Brain (organoid and tissue), 16 donors: ENCODE measurements at places on chromosomes 1 and 21.

DNA sequence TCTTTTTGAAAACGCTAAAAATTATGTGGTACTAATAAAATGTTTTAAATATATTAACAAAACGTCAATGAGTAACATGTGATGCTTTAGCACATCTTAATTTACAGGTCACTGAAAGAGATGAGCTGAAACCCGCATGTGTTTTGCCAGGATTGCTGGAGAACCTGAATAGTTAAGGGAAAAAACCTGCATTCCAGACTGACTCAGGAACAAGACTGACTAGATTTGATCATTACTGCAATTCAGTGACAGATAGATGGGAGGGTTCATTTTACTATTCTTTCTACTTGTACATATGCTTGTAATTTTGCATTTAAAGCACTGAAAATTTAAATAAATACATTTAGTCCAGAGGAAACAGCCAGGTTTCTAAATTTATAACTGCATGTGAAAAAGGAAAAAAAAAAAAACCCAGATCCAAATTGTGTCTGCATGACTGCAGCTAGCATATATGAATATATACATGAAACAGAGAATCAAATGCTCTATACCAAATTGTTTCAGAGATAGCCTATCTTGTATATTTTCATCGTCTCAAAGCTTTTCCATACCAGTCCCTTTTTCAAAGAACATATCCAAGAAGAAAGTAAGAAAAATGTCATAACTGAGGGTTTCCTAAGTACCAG, 71.7 kb downstream of the APP start:
- no peak for DNase-seq

DNA sequence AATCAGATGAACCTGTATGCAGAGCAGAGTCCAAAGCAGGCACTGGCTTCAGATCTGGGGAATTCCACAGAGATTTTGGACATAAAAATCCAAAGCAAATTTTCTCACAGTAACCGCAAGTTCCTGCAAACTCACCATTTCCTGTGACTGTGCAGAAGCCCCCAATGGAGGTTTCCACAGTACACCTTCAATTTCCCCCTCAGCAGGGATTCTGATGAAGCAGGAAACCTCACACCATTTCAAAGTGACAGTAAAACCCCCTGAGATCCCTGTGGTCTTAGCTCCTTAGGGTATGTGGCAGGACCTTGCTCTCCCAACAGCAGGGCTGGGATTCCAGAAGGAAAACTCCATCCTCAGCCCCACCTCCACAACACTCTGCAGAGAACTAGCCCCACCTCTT, 6.0 kb upstream of the TGFBR3 start:
- no peak for DNase-seq

DNA sequence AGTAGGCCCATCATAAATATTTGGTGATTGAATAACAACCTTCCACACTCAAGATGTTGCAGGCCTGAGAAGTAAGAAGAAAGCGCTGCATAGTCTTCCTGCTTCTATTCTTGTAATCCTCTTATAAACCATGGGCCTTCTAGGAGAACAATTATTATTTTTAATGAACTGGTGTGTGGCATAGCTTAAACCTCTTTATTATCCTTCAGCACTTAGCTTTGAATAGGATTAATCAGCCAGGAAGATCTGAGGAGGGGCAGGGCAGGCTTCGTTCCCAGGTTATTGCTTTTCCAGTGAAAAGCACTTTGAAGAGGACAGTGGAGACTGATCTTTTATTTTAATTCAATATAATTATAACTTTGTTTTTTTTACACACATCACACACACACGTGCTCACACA, 42.3 kb downstream of the KIF26B start:
- peak; percentile 59 for DNase-seq

GRCh38 chr1:192485692-192486436, 89.7 kb upstream of the RGS1 start:
- DNase-seq: no peak

DNA sequence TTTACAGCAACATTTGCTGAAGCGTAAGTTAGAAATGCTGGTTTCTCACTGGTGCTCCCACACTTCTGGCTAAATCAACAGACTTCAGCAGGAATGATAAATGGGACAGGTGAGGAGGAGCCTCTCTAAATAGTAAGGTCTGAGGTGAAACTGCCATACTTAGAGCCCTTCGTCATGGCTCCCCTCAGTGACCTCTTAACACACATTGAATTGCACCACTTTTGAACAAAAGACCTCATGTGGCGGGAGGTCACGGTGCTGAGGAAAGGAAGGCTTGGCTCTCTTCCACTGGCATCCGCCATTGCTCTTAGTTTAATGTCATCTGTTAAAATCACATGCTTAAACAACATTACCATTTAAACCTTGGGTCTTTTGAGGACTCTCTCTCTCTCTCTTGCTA, 3.4 kb downstream of the MAP3K7CL start:
- no peak for DNase-seq

GRCh38 chr1:176462674-176463378, at the start of gene PAPPA2:
Gene PAPPA2 (plus strand): TSS chr1:176463175. CDS start chr1:176556323, 93,148 bp downstream.
- DNase-seq: no peak

DNA sequence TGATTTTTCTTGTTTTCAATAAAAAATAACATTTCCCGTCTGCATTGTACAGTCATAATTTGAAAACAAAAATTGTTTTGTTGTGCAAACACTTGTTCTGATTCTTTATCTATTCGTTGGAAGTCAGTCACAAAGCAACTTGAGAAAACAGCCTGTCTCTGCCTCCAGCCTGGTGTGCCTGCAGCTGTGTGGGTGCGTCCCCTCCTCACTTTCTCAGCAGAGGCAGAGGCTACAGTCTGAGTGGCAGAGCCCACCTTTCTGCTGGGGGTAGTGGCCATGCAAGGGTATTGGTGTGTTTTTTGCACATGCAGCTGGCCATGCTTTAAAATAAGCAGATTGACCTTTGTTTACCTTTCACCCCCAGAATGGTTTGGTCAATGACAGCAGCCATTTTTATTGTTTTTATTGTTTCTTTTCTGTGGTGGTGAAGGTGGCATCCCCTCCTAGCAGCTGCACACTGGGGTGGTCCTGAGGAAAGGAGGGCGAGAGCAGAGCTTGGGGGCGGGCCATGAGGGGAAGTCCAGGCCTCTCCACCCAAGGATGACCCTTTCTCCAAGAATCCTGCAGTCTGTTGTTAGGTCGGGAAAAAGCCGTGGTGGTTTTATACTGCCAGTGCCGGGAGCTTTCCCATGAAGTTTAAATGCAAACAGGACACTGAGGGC, 159.6 kb downstream of the PCBP3 start:
- DNase-seq: no peak

GRCh38 chr1:236457775-236458174, 63.7 kb downstream of the EDARADD start:
- no peak for DNase-seq

DNA sequence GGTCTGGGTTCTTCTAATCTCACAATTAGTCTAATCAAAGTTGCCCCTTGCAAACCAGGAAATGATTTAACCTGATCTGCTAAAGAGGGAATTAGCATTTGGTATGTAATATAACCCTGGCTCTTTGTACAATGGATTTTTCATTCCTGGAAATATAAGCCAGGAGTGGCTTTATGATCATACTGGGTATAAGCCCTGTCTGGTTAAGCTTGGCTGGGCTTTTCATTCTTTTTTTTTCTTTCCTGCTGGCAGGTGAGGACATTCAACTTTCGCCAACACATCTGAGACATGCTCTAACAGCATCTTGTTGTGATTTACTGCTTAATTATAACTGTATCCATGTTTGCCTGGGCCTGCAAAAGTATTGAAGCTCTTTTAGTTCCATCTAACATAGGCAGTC, 20.4 kb upstream of the SDE2 start:
- no peak for DNase-seq

- no peak for DNase-seq
Measured at GRCh38 chr21:46180778-46181391, 3.4 kb downstream of the SPATC1L start.

DNA sequence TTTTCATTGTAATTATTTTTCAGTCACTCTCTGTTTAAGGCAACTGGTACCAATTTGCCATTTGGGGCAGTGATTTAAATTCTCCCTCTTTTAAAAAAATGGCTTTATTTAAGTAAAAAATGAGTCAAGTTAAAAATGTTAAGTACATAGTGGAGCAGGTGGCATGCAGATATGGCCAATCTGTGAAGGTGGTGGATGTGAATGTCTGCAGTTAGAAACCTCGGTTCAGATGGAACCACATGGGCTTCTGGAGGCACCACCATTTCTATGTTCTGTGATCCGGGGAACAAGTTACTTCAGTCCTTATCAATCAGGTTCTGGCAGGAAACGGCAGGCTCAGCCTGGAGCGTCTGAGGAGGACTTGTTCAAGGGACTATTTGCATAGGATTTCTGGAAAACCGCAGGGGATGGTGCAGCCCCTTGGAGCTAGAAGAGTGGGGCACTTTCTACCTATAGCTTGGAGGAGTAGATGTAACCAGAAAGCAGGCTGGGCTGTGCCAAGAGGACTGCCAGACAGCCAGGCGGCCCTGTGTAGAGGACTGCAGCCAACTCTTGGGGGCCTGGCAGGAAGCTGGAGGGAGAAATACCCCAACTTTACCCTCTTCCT, 12.3 kb downstream of the IGSF21 start:
- DNase-seq: no peak

- no peak for DNase-seq
Measured at GRCh38 chr1:103087256-103087655, 21.1 kb downstream of the COL11A1 start.

GRCh38 chr1:217062586-217062985, 339.4 kb upstream of the ESRRG start:
- no peak for DNase-seq

GRCh38 chr1:178746345-178746744, 21.3 kb downstream of the RALGPS2 start:
- no peak for DNase-seq

GRCh38 chr1:3213730-3214129, 144.7 kb downstream of the PRDM16 start:
- DNase-seq: no peak

DNA sequence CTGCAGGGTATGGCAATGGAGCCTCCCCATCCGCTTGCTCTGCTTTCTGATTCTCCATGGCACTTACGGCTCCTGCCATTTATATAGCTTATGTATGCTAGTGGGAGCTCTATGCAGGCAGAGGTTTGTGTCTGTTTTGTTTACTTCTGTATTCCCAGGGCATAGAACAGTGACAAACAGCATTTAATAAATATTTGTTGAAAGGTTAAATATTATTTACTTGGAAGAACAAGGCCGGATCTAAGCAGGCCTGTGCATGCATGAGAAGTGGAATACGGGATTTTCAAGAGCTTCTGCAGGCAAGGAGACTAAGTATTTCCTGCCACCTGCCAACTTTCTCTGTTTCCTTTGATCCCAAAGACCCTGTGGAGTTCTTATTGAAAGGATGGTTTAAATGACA, 90.7 kb downstream of the XCL2 start:
- no peak for DNase-seq

GRCh38 chr1:225462429-225462713, 34.5 kb upstream of the LBR start:
- no peak for DNase-seq

GRCh38 chr1:185601189-185601588, 133.0 kb upstream of the HMCN1 start:
- no peak for DNase-seq

- no peak for DNase-seq
Measured at GRCh38 chr1:155012776-155013602, 10.4 kb downstream of the ZBTB7B start.

DNA sequence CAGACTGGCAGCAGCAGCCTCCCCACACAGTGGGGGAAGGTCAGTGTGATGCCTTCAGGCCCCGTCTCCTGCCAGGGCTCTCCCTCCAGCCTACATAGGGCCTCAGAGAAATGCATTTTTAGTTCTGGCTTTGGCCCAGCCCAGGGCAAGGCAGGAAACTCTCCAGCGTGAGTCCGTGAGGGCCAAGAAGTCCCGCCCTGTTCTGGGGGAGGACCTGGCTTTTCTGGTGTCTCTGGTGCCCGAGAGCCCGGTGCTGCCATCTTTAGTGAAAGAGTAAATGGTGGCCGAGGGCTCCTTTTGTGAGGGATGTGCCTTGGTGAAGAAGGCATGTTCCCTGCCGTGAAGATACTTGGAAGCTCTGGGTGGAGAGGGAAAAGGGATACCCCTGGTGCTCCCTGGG, 14.8 kb upstream of the DIP2A start:
- no peak for DNase-seq

DNA sequence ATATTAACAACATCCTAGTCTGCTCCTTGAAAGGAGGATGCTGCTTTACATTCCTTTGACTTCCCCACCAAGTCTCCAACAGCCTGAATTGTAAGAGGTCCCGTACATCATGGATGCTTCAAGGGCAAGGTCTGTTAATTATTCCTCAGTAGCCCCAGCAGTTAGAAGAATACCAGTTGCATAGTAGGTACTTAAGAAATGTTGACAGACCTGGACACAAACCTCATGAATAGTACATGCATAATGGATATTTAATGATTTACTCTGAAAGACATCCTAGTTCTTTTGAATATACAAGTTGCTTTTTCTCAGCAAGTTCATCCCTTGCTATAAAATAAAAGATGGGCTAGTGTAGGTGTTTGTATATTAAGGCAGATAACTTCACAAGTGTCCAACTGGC, 112.1 kb upstream of the DPYD start:
- DNase-seq: no peak

DNA sequence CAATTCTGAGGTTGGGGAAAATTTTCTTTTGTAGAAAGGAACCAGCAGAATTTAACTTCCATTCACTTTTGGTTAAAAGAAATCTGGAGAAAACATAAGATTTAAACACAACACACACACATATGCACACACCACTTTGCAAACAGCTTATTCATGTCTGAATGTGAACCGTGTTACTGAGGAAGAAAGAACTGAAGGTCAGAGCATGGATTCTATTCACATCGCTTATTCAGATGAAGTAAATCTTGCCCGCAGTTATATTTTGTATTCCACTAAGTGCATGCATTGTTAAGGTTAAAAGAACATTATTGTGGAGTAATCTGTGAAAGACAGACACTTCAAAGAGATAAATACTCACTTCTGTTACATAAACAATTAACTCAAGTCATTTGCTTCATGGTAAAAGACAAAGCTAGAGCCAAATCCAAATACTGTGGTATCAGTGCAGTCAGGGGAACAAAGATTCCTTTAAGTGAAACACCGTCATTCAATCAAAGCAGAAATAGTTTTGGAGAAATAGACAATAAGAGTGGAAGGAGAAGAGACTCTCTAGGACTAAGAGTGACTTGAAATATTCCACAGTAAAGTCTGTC, 82.0 kb downstream of the LRRC53 start:
- DNase-seq: no peak

DNA sequence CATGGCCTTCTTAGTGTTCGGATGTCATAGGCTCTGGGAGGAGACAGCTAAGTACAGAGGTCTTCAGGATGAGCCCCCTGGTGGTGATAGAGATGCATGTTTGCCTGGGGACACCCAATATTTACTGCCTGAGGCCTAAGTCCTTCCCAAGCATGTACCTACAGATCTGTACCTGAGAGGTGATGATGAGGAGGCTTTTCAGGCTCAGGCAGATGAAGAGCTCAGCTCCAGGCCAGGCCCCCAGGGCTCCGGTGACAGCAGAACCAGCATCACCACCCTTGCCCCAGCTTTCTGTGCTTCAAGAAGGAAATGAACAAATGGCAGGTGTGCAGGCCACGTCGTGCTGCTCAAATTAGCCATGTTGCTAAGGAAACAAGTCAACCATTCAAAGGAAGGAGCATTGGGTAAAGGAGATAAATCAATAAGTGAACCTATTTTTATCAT, 21.1 kb downstream of the CACNA1E start:
- DNase-seq: peak; percentile 27

- no peak for DNase-seq
Measured at GRCh38 chr1:177669161-177669560, 300.7 kb downstream of the SEC16B start.
